ENCODE measurements at places on chromosomes 1 and 21.

- no peak for DNase-seq
These were observed 90.5 kb downstream of the SELENOF start for GRCh38 chr1:86823386-86823785.

- no peak for DNase-seq
These were observed 2.6 kb upstream of the PTPRU start for GRCh38 chr1:29233693-29234092.

DNA sequence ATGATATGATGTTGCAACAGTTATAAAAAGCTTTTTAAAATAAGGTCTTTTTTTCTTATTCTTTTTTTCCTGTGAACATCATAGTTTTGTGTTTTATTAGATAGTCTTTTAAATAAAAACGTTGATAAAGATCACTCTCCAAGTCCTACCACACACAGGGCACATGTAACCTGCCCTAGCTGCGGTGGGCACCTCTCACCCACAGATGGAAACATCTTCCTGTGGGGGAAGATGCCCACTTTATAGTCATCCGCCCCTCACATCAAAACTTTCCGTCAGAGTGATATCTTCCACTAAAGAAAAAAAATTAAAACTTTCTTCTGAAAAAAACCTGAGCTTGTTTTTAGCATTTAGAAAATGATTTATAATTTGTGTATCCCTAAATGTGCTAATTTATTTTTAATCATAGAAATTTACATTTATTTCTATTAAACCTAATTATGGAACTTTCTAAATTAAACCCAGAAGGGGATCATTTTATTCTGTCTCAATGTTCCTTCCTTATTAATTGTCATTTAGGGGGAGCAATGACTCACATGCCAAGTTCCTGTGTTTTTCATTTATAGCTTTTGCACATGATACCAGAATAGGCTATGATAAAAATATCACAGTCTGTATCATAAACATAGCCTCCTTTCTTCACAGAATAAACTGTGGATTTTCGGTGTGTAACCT lies 24.7 kb downstream of the TNFRSF9 start:
- DNase-seq = no peak

- no peak for DNase-seq
These were observed 18.0 kb upstream of the GRHL3 start for GRCh38 chr1:24300971-24301784.

DNA sequence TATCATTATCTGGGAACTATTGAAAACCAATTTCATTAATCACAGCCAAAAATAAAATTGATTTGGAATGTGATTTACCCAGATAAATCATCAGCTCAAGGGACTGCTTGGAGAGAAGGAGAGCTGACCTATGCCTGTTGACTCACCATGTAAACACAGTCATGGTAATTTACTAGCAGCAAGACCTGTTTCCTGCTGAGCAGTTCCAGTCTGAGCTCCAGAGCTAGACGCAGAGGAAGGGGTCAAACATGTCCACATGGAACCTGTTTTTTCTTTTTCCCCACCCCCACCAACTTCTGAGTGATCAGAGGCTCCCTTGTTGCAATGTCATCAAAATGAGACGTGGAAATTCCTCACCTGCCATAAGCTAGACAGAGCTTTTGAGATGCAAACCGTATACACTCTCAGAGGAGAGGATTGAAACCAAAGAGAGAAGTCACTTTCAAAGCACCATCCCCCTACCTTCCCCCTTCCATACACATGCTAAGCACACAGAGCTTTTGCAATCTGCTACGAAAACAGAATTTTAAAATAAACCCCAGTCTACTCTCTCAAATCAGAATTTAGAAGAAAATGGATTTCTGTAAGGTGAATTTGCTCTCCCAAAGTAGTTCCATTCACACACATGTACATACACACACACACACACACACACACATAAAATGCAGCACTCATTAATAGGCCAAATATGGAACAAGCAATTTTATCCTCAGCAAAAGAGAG lies 55.9 kb upstream of the PTGFRN start:
- DNase-seq = no peak

Measured in CD4-positive, alpha-beta T cell (primary cell).